ENCODE measurements at places on chromosomes 7 and 10. TPM values are rescaled to one million over a fixed set of nuclear protein-coding genes. Genes with fewer than 3 reads are reported as not detected.

The SPDYE11 gene
- total RNA-seq = not detected

The TMEM140 gene
- 32.4 TPM for total RNA-seq

The ZNF365 gene
- total RNA-seq = 1.1 TPM

The IGFBP1 gene
- total RNA-seq = not detected

The CCDC172 gene
- total RNA-seq = not detected

- no peaks in the 10 kb centered on the region for H3K27me3 ChIP-seq
- no peak overlapping the region for H3K4me3 ChIP-seq
- no peaks in the 10 kb centered on the region for H3K4me1 ChIP-seq
- H3K27ac ChIP-seq = no peak overlapping the region
These were observed 216.6 kb downstream of the ZMYND11 start for GRCh38 chr10:351770-352334.

- no peak overlapping the region for H3K4me3 ChIP-seq
- no peaks in the 10 kb centered on the region for H3K4me1 ChIP-seq
- H3K27me3 ChIP-seq = no peaks in the 10 kb centered on the region
These were observed 695.4 kb downstream of the LRMDA start for GRCh38 chr10:76126607-76127527.

DNA sequence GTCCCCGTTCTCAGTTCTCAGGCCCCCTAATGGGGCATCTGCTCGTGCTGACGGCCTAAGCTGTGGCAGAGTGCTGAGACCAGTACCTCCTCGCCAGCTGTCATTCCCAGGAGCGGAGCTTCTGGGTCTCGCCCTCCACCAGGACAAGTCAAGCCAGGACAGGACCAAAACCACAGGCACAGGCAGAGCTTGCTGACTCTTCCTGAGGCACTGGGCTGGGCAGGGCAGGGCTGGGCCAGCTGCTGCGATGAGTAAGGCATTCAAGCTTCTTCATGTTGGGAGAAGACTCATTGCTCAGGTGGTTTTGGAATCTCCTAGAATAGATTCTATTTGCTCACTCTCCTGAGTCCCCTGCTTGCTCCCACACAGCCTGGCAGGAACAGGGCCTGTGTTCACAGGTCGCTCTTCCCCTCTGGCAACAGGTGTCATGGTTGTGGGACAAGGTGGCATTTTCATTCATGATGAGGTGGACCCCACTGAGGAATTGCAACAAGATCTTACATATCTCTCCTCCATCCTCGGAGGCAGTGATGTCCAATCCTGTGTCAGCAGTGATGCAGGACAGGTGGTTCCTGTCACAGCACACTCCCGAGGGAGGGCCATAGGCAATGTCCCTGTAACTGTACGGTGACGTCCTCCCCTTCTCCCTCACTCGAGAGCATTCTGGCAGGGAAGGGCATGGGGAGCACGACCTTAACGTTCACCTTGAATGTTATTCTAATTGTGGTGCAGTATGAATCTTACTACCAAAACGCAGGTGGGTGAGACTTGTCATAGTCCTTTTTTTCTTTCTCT is 17.0 kb upstream of the SH3PXD2A start:
- H3K4me3 ChIP-seq = no peak overlapping the region
- H3K36me3 ChIP-seq = peaks cover 2% of the 10 kb centered on the region
- DNase-seq = no peak

GRCh38 chr10:88668465-88668864 is 4.2 kb downstream of the LIPF start:
- H3K27me3 ChIP-seq = no peaks in the 10 kb centered on the region
- H3K36me3 ChIP-seq = no peaks in the 10 kb centered on the region
- no peak overlapping the region for H3K27ac ChIP-seq
- H3K4me3 ChIP-seq = no peak overlapping the region
- DNase-seq = no peak
- H3K4me1 ChIP-seq = no peaks in the 10 kb centered on the region

DNA sequence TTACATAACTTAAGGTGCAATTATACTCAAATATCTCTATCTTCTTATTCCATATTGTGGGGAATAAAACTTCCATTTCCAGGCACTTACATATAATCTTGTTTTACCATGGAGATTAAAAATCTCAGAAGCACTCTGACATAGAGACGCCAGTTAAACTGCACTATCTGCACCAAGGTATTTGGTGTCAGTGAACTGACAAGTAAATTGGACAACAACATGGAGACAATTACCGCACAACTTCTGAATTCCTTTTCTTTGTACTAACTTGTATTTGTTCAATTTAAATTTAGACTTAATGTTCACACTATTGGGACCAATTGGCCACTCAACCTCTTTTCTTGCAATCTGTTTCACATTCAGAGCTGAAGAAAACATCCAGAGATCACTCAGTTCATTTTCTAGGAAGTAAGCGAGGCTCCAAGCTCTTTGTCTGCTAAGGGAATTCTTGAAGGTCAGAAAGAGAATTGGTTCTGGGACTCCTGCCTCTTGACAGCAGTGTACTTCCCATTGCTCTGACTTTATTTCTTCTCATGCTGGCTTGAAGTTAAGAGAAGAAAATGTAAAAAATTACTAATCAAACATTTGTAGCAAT is 184.7 kb downstream of the CHCHD3 start:
- H3K4me1 ChIP-seq = no peaks in the 10 kb centered on the region
- no peak overlapping the region for H3K4me3 ChIP-seq
- no peaks in the 10 kb centered on the region for H3K27me3 ChIP-seq
- DNase-seq = no peak
- no peak overlapping the region for H3K27ac ChIP-seq

GRCh38 chr7:110800984-110801383 is 289.9 kb upstream of the LRRN3 start:
- no peak overlapping the region for H3K4me3 ChIP-seq
- H3K36me3 ChIP-seq = no peaks in the 10 kb centered on the region
- no peaks in the 10 kb centered on the region for H3K27me3 ChIP-seq
- H3K4me1 ChIP-seq = no peaks in the 10 kb centered on the region

GRCh38 chr7:16098058-16098457 is 323.3 kb downstream of the CRPPA start:
- H3K27me3 ChIP-seq = no peaks in the 10 kb centered on the region
- H3K36me3 ChIP-seq = no peaks in the 10 kb centered on the region
- no peak overlapping the region for H3K4me3 ChIP-seq
- H3K27ac ChIP-seq = no peak overlapping the region
- no peak for DNase-seq

GRCh38 chr7:4965295-4966022 is 6.5 kb upstream of the MMD2 start:
- no peak for DNase-seq
- no peak overlapping the region for H3K4me3 ChIP-seq
- H3K36me3 ChIP-seq = no peaks in the 10 kb centered on the region
- H3K4me1 ChIP-seq = no peaks in the 10 kb centered on the region
- no peak overlapping the region for H3K27ac ChIP-seq

DNA sequence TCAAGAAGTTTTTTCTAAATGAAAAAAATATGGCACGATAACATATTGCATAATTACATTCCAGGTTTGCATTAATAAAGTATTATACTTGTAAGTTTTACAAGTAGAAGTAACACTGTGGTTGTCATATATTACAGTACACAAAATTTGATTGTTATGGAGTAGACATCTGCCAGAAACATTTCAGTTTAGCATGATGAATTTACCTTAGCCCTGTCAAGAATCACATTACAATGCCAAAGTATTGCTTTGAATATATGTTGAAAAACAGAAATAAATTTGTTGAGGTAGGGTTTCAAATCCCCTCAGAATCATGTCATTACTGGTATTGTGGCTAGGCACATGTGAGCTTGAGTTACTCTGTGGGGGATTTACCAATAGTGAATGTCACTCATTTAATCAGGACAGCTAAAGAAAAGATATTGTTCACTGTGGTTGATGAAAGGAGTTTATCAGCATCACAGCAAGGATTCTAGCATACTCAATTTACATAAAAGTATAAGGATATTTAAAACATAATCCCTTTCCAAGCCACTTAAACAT is 112.1 kb downstream of the MDFIC start:
- no peak overlapping the region for H3K4me3 ChIP-seq
- no peaks in the 10 kb centered on the region for H3K36me3 ChIP-seq
- no peaks in the 10 kb centered on the region for H3K4me1 ChIP-seq

DNA sequence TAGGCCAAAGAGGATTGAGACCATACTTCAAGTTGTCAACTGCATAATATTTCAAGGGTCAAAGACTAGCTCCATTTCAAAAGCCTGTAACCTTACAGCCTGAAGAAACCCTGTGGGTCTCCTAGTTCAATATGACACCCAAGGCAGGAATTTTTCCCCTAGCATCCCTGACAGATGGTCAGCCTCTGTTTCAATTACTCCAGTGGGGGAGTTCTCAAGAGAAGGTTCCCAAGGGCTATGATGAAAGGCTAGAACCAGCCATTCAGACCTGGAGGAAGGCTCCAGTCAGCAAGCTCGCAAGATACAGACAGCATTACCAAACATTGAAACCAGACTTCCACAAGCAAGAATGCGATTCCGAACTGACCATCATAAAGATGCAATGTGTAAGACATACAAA is 1.6 kb downstream of the HTR7 start:
- H3K36me3 ChIP-seq = no peaks in the 10 kb centered on the region
- H3K4me3 ChIP-seq = no peak overlapping the region
- H3K27me3 ChIP-seq = no peaks in the 10 kb centered on the region

DNA sequence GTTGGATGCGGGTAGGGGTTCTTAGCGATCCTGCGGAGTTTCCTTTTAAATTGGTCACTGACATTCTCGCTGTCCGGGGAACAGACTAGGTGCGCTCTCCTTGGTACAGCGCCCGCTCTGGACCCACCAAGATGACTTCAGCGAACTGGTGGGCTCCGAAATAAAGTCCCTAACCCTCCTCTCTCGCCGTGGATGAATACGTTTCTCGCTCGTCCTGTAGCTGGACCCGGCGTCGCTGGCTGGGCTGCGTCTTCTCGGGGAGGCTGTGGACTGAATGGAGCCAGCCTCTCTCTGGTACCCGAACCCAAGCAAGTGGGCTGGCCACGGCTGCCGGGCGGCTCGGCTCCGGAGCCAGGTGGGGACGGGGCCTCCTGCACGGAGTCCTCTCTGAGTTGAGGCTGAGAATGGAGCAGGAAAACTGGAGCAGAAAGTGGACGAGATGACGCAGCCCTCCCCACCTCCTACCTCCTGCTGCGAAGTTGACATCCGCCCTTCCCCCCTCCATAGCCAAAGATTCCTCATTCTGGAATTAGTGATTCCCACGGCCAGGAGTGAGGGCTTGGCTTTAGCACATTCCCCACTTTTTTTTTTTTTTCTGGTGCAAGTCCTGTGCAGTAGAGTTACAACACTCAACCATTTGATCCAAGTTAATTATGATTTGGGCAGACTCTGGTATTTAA is 1.5 kb downstream of the UNC5B start:
- H3K36me3 ChIP-seq = no peaks in the 10 kb centered on the region
- DNase-seq = peak; percentile 78
- no peaks in the 10 kb centered on the region for H3K4me1 ChIP-seq
- H3K27ac ChIP-seq = no peak overlapping the region
- H3K27me3 ChIP-seq = no peaks in the 10 kb centered on the region
- H3K4me3 ChIP-seq = peak overlapping the region; percentile 54

DNA sequence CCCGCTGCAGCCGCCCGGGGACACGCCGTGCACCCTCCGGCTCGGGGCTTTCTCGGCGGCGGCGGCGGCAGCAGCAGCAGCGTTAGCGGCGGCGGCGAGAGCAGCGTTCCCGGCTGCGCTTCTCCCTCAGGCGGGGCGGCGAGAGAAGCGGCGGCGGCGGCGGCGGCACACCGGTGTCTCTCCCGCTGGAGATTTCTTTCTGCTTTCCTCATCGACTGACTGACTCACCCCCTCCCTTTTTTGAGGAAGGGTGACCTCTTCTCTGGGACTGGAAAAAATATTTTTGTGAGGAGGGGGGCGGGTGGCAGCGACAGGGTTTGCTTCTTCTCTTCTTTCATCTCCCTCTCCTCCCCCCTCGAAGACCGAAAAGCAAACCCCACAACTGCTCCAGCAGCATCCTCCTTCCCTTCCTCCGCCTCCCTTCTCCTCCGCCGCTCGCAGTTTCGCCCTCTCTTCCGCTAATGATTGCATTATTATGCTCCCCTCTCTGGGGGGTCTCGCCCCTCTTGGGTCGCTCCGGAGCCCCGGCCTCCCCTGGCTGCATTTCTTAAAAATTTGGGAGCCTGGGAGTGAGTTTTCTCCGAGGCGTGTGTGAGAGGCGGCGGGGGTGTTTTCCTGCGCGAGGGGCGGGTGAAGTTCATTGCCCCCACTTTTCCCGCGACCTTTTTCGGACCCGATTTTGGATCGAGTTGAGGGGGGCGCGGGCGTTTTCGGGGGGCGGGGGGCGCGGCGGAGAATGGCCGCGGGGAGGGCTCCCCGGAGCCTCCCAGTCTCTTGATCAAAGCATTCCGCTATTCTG is 411 bp downstream of the AUTS2 start:
- H3K27me3 ChIP-seq = no peaks in the 10 kb centered on the region
- H3K36me3 ChIP-seq = no peaks in the 10 kb centered on the region

- H3K27me3 ChIP-seq = no peaks in the 10 kb centered on the region
- H3K4me3 ChIP-seq = no peak overlapping the region
- no peak overlapping the region for H3K27ac ChIP-seq
- H3K4me1 ChIP-seq = no peaks in the 10 kb centered on the region
- peaks cover 22% of the 10 kb centered on the region for H3K36me3 ChIP-seq
These were observed 7.9 kb upstream of the H2BK1 start for GRCh38 chr7:151218170-151218569.

DNA sequence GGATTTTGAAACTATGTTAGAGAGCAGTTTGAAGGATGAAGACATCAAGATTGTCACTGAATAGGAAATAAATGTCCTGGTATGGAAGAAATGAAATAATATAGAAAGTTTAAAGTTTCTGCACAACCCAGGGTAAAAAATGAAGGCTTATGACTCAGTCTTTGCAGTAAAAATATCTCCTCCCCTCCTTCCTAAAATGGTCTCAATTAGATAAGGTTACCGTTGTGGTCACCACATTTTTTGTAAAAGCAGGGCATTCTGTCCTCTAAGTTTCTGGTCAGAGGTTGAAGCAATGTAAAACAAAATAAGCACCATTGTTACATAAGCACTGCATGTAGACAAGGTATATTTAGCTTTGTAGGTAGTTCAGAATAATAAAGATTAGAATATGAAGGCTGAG is 403.5 kb downstream of the SUGCT start:
- H3K4me1 ChIP-seq = peaks cover 1% of the 10 kb centered on the region
- H3K36me3 ChIP-seq = no peaks in the 10 kb centered on the region
- DNase-seq = no peak
- H3K27ac ChIP-seq = no peak overlapping the region

DNA sequence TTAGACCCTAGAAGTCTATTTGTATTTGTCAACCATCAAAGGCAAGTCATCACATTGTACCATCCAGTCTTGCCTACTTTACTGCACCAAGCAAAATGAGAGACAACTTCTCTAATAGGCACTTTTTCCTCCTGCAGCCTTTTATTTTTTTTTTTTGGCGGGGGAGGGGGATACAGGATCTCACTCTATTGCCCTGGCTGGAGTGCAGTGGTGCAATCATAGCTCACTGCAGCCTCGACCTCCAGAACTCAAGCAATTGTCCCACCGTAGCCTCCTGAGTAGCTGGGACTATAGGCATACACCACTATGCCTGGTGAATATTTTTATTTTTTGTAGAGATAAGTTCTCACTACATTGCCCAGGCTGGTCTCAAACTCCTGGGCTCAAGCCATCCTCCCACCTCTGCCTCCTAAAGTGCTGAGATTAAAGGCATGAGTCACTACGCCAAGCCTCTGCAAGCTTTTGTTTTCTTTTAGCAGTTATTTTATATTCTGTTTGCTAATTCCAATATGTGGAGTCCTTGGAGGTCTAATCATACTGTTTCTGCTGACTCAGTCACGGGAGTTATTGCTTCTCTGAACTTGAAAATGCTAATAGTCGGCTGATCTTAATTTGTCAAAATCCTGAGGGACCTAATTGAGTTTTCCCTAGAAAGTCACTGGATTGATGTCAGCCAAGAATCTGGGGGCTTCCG is 14.2 kb downstream of the KPNA7 start:
- H3K4me3 ChIP-seq = no peak overlapping the region
- H3K27ac ChIP-seq = no peak overlapping the region
- no peaks in the 10 kb centered on the region for H3K4me1 ChIP-seq
- H3K27me3 ChIP-seq = no peaks in the 10 kb centered on the region

Measured in aorta (tissue), 5 donors.